ENCODE measurements at places on chromosomes 11 and 22.

DNA sequence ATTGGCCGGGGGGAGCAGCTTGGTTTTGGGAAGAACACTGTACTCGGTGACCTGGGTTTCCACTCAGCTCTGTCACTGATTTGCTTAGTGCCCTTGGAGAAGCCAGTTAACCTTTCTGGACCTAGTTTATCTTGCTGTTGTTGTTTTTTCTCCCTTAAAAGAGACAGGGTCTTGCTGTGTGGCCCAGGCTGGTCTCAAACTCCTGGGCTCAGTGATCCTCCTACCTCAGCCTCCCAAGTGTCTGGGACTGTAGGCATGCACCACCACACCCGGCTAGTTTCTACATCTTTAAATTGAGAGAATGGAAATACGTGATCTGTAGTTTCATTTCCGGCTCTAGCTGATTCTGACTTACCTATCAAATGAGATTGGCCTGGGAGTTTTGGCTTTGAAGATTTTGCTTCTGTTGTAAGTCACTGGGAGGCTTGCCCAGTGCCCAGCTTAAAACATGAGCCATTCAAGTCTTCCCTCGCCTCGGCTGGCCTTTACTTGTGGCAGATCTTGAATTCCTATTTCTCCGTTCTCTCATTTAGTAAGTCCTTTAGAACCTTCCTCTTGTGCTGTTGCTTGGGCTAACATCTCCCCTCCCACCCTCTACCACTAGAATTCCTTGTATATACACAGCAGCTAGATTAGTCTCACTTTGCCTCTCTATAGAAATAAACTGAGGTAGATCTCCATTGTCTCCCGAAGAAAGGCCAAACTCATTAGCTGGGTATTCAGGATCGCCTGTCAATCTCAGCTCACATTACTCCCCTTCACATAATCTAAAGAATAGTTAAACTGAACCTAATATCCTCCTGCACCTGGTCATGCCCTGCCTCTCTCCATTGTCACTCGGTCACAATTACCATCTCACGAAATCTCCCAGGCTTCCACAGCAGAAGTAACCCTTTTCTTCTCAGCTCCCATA, 87.7 kb upstream of the SLC25A18 start:
- DNase-seq = no peak

DNA sequence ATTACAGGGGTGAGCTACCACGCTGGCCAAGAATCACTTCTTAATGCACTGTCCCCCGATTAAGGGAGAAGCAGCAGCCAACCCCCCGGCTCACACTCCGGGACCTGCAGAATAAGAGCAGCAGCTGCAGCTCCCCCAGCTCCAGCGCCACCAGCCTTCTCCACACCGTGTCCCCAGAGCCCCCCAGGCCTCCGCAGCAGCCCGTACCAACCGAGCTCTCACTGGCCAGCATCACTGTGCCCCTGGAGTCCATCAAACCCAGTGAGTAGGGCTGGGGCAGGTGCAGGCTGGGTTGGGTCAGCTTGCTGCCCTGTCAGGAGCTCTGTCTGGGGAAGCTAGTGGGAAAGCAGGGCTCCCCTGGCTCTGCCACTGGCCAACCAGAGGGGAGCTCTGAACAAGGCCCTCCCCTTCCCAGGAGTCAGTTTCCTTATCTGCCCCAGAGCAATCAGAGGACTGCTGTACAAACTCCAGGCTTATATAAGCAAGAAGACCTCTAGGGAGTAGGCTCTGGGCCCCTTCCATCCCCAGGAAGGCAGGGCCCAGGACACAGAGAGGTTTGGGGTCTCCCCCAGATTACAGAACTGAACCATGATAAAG, 8.5 kb upstream of the SH3BP1 start:
- DNase-seq = peak; percentile 66

DNA sequence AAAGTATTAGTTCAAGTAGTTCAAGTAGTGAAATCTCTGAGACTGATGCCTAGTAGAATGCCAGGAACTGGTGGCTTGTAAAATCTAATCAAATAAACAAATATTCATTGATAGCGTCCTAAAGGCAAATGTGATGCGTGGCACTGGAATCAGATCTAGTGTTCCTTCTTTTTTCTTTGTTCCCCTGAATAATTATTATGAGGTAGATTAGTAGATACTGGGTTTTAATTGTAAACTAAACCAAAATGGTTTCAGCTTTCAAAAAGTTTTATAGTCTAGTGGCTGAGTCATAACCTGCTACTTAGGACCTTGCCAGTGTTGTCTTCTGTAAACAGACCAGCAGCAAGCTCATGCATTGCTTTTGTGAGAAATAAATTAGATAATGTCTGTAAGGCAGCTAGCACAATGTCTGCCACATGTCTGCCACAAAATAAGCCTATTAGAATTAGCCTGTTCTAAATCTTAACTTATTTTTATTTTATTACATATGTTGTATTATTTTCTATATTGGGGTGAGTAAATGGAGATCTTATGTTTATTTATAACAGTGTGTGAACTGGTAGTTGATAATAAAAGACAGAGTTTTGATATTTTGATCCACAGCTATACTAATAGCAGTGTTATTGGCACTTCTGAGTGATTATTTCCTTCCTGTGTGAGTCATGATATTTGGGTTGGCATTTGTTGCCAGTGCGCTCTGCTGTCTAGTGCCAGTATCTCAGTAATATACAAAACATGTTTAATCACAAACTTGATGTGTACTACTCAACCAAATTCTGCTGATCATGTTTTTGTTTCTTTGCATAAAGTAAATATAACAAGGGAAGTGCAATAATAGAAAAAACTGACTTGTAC, 135.7 kb downstream of the TMEM135 start:
- no peak for DNase-seq

- peak; percentile 66 for DNase-seq
Measured at GRCh38 chr11:690738-691633, 4.0 kb downstream of the DEAF1 start.

- peak; percentile 50 for DNase-seq
Measured at GRCh38 chr22:20583471-20583922, 76.1 kb downstream of the MED15 start.

DNA sequence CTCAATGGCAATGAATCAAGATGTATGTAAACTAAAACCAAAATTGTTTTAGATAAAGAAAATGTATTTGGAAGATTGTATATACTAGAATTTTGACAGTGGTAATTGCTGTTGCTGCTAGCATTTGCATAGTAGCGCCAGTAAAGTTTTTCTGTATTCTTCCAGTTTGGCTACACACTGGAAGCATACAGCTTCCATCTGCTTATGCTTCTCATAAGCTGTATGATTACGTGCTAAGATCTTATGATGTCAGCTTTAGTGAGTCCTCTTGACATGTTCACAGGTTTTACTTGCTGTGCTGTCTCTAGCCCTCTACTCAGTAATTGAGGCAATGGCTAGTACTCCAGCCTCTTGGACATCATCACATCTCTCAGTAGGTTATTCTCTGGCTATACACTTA, 256.3 kb downstream of the DDX10 start:
- no peak for DNase-seq

GRCh38 chr11:5362017-5362625, 10.8 kb downstream of the OR51B6 start:
- no peak for DNase-seq

- no peak for DNase-seq
Measured at GRCh38 chr11:126111458-126112116, 48.9 kb upstream of the CDON start.

DNA sequence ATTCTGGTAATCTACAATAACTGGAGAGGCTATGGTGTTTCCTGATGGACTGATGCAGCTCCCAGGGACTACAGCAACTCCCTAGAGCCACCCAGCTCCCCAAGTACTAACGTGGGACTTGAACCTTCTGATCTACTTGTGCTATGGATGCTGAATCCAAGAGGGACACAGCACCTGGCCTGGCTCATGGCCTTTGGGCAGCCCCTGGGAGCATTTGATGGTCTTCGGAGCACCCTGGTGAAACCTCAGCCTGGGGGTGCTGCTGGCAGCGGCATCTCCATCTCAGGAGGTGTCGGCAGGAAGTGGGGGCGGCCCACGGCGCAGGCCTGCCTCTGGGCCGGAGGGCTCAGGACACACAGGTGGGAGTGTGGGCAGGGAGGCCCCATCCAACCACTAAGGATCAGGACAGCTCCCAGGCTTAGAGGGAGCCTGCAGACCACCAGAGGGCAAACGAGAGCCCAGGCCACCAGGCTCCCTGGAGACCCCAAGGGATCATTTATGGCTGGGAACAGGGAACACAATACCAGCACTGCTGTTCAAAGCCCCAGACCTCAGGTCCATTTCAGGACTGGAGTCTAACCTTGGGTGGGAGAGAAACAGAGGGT, 8.7 kb downstream of the EHD1 start:
- DNase-seq = no peak

- DNase-seq = peak; percentile 25
Measured at GRCh38 chr11:112012874-112013273, 12.3 kb upstream of the DLAT start.

- no peak for DNase-seq
Measured at GRCh38 chr11:125413226-125413625, 82.8 kb downstream of the FEZ1 start.

DNA sequence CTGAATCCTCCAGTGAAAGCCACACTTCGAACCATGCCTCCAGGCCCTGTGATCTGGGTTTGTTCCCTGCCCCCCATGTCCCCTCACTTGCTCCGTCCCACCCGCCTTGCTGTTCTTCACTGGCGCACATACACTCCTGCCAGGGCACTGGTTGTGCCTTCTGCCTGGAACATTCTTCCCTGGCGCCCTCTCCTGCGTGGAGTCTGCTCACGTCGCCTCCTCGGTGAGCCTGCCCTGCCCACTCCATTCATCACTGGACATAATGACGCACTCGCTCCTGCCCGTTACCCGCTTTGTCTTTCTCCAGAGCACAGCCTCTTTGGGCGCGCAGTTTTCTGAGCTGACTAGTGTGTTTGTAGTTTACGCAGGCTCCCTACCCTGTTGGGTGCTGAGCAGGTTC, 21.0 kb upstream of the MIEF1 start:
- DNase-seq = no peak

- DNase-seq = no peak
Measured at GRCh38 chr11:119531056-119531455, 108.1 kb upstream of the THY1 start.

DNA sequence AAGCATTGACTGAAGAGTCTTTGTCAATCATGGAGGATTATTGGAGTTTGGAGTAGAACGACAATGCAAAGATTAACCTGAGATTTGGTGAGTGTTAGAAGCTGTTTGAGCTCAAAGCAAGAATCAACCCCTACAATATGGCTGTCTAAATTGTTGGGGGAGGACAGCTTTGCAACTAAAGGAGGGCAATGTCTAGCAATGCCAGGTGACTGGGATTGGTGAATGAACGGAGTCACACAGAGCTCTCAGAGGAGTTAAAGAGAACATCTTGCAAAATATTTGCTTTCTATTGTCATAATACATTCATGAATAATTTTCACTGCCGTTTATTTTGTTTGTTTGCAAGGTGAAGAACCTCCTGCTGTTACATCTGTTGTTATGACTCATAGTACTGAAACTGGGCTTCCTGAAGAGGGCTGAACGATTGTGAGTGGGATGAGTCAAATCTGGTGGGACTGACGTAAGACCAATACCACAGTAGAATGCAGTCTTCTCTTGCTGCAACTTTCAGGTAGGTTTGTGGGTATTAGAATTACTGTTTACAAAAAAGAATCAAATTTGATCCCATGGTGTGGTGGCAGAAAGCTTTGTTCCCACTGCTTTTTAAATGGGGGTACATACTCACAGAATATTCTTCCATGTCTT, 281.9 kb downstream of the CADM1 start:
- no peak for DNase-seq

- DNase-seq = no peak
Measured at GRCh38 chr11:119194811-119195440, 9.7 kb downstream of the NHERF4 start.

GRCh38 chr11:24093375-24093774, 403.5 kb upstream of the LUZP2 start:
- no peak for DNase-seq

DNA sequence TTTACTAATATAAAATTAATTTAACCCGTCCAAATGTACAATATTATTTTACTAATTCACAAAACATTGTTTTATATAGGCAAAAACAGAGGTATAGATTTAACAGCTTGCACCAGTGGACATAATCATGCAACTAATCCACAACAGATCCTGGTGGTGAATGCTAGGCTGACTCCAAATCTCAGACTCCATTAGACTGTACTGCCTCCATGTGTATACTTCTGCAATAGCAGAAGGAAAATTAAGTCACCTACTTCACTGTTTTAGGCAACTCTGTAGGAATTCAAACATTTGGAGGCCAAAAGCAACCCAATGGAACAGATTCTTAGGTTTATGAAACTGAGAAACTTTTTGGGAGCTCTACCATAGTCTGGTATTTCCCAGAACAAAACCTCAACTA, 30.0 kb upstream of the RAB39A start:
- DNase-seq = peak; percentile 68

DNA sequence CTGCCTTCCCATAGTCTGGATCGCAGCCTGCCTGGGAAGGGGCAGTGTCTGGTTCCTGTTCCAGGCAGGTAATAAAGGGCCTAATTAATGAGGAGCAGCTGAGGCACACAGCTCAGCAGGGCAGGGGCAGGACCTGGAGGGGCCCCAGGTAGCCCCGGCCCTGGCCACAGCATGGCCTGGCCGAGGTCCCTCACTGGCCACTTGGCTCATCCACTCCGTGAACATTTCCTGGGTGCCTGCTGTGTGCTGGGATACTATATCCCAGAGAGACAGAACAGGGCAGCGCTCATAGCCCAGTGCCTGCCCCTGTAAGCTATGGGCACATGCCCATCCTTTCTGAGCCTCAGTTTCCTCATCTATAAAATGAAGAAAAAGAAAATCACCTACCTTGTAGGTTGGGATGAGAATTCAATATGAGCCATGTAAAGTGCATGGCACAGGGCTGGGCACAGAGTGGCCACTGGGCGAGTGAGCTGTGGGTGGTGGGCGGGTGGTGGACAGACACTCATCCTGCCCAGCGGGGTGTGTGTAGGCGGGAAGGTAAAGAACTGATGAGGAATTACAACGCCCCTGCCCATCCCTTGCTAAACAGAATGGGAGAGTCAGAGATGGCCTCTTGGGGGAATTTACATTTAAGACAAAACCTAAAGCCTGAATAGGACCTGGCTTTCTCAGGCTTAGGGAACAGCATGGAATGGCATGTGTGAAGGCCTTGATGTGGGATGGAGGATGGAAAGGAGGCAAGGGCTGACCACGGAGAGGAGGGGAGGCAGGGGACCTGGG, 9.2 kb downstream of the MYRF start:
- DNase-seq = no peak

DNA sequence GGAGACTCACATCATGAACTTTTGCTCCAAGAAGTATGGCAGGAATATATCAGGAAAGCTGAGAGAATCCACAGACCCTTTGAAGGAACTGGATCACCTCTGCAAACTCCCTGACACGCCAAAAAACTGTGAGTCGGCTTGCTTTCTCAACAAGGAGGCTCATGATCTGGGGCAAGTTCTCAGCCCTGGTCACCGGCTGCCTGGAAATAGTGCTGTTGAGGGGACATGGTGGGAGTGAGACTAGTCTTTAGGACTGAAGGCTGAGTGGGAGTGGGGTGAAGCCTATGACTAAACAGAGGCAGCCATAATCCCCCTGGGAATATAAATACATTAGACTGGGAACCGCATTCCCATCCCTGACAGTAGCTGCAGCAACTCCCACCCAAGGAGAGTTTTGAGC, 8.4 kb upstream of the MMP7 start:
- no peak for DNase-seq

GRCh38 chr11:119338318-119338890, 2.3 kb downstream of the C1QTNF5 start:
- peak; percentile 87 for DNase-seq
